WTC11 (cell line): ENCODE measurements at places on chromosomes 7 and 10.

- DNase-seq, result no peak
These were observed 462 bp upstream of the CISD1 start for GRCh38 chr10:58268454-58268945.

- no peak for DNase-seq
These were observed 17.5 kb downstream of the TWIST1 start for GRCh38 chr7:19099924-19100323.

DNA sequence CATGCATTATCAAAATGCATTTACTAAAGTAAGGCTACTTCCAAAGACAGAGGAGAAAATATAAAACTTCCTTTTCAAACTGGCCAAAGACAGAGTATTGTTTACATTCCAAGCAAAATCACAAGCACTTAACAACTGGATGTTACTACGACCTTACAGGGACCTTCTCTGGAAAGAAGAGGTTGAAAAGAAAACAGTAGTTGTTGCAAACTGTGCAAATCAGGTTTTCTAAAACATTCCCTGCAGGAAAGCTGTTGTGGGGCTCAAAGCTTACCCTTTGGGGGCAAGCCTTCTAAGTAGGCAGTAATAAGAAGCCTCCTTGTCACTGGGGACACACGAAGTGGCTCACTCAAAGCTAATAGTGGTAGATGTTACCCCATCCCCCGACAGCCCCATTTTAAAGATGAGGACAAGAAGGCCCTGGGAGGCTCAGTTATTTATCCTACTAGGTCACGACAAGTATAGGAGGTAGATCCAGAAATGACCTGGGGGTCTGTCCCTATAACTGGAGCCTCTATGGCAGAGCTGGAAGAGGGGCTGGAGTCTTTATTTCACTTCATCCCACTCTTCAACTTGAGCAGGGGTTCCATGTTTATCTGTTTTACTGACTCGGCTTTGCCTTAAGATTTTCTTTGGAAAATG is 46.6 kb downstream of the ATXN7L1 start:
- no peak for DNase-seq

DNA sequence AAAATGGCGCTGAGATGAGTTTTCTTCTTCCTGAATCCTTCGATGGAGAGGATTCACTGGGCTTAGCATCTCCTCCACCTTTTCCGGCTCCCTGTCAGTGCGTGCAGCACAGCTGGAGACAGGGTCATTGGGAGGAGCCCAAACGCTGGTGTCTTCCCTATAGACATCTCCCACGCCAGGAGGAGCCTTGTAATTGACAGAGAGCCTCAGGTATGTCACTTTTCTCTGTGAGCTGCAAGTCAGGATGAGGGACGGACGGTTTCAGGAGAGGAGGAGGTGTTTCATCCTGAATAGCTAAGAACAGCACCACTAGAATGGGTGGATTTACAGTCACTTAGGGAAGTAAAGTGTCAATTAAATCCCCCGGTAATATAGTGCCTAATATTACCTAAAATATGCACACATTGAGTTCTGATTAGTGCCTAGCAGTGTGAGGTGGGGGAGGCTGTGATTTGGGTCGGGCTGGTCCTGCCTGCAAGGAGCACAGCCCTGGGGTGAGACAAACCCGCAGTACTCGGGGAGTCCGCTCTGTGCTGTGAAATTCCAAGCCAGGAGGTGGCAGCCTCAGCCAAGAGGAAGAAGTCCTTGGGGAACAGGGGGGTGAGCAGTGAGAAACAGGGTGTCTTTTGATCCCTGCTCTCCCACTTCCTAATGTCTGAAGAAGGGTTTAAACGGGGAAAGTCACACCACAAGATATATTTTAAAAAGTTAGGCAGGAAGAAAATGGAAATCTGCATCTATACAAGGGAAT is 28.2 kb downstream of the IL15RA start:
- peak; percentile 80 for DNase-seq
